Activated CD4-positive, alpha-beta T cell treated with anti-CD3 and anti-CD28 coated beads, Interleukin-2, amount 50 U/mL, for 48 hours (primary cell): ENCODE measurements at places on chromosomes 13 and 19.
A peak's percentile ranks its signal among the peaks of the same experiment; 100 is the strongest.

- DNase-seq: no peak
Observed at GRCh38 chr19:43605875-43606568, 5.9 kb upstream of the SRRM5 start.

DNA sequence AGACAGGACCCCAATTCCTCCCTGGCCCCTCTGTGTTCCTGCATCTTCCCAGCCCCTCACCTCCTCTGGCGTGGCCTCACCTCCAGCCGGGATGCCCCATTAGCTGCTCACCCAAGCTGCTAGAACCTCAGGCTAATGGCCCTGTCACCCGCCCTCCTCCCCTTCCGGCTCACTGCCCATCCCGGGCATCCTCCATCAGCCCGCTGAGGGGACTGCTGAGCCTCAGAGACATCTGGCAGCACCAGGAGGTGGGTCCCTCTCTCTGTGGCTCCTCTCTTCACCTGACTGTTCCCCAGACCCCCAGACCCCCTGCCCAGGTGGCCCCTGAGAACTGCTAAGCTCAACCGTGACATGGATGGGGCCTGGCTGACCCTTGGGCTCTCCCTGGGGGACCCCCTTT is 2.9 kb downstream of the FFAR1 start:
- no peak for DNase-seq

GRCh38 chr13:37886879-37887278 is 17.3 kb upstream of the TRPC4 start:
- DNase-seq: no peak

- DNase-seq: no peak
Observed at GRCh38 chr13:77637588-77637987, 59.9 kb upstream of the SLAIN1 start.

DNA sequence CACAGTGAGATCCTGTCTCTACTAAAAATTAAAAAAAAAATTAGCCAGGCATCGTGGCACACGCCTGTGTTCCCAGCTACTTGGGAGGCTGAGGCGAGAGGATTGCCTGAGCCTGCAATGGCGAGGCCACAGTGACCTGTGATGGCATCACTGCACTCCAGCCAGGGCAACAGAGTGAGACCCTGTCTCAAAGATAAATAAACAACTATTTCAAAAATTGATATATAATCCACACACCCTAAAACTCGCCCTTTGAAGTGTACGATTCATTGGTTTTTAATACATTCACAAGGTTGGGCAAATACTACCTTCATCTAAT is 12.1 kb upstream of the TICAM1 start:
- no peak for DNase-seq

DNA sequence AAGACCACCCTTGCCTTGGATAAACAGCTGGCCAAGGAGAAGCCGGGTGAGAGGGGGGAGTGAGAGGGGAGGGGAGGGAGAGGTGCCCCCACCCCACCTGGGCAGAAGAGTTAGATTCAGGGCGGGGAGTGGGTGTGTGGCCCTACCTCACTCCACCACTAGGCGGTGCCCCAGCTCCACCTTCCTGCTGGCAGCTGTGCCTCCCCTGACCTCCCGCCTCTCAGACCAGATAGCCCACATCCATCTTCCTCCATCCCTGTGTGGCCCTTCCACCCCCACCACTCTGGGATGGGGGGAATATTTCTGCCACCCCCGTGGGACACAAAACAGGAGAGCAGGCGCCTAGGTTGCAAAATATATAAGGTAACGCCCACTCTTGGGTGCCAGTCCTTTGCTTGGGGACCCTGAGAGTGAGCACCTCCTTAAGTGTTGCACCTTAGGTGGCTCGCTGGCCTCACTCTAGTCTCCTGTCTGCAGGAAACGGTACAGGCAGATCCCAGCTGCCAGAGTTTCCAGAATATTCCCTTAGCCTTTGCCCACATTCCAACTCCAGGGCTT is 13.8 kb upstream of the EHD2 start:
- DNase-seq: peak; percentile 75

- no peak for DNase-seq
Observed at GRCh38 chr13:79995334-79995733, 345.6 kb downstream of the SPRY2 start.

DNA sequence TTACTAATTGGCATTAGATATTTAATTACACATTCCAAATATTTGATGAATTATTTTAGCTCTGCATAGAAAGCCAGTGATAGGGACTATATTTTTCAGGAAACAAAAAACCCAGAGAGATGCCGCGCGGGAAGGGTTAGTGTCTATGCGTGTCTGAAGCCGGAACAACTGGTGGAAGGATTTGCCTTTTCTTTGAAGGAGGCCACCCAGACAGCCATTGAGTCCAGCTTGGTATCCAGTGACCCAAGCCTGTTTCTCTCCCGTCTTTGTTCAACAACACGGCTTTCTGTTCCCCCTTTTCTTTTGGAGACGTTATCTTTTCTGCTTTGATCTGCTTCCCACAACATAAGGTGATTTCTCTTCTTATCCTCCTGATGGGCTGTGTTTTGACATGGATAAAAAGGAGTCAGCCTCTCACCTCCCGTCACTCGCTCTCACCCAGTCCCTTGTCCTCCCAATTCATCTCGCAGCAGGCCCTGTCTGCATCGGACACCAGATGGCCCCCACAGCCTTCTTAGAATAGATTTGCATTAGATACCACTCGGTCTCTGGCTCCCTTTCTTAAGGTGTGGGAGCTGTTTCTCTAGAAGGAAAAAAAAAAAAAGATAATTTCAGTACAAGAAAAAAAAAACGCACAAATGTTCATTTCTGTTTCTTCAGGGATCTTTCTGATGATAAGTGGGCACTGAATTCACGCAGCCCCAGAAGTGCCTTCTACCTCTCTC is 361.8 kb downstream of the ZNF536 start:
- DNase-seq: no peak

- DNase-seq: no peak
Observed at GRCh38 chr13:45594764-45595163, 20.8 kb downstream of the ERICH6B start.

DNA sequence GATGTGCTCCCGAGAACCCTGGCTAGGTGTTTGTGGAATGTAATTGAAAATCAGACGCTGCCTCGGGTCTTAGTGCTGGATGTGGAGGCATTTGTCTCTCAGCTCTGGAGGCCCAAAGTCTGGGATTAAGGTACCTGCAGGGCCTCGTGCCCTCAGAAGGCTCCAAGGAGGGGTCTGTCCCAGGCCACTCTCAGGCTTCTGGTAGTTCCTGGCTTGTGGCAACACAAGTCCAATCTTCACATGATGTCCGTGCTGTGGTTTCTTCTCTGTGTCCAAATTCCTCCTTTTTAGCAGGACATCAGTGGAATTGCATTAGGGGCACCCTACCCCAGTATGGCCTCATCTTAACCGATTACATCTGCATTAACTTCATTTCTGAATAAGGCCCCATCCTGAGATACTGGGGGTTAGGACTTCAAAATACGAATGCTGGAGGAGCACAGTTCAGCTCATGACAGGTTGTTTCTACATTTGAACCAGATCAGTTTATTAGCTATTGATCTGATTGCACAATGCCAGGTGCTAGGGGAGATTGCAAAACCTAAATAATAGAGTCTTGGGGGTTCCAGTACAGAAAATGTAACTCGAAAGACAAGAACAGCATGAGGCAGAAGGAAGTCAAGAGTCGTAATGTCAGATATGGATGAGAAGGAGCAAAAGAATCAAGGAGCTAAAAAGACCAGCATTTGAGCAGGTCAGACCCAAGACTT is 3.9 kb downstream of the ARHGEF7 start:
- no peak for DNase-seq

DNA sequence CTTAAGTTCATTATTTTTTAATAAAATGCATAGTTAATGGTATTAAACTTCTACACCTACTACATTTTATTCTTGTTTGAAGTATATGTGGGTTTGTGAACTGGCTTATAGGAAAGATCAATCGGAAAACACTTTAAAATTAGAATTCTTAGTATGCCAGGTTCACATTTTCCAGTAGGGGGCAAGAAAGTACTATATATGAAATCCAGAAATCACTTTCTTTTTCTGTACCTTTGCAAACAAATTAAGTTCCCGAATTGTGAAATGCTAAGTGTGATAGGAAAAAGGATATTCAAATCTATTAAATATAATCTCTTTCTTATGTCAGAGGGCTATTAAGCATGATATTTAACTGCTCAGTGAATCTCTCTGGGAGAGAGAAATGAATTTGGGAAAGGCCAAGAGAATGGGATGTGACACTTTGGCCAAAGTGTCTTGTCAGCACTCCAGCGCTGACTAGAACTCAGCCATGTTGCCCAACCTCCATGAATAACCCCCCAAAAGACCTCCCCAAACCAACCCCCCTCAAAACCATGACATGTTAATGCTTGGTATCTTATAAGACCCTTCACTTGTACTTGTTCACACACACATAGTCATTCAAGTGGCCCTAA is 122.6 kb upstream of the SLC10A2 start:
- no peak for DNase-seq

GRCh38 chr13:45951166-45951565 is 99.6 kb upstream of the SIAH3 start:
- DNase-seq: no peak

- no peak for DNase-seq
Observed at GRCh38 chr13:20801707-20802106, 27.9 kb upstream of the EEF1AKMT1 start.

- DNase-seq: no peak
Observed at GRCh38 chr19:17951157-17951989, 15.5 kb upstream of the KCNN1 start.

DNA sequence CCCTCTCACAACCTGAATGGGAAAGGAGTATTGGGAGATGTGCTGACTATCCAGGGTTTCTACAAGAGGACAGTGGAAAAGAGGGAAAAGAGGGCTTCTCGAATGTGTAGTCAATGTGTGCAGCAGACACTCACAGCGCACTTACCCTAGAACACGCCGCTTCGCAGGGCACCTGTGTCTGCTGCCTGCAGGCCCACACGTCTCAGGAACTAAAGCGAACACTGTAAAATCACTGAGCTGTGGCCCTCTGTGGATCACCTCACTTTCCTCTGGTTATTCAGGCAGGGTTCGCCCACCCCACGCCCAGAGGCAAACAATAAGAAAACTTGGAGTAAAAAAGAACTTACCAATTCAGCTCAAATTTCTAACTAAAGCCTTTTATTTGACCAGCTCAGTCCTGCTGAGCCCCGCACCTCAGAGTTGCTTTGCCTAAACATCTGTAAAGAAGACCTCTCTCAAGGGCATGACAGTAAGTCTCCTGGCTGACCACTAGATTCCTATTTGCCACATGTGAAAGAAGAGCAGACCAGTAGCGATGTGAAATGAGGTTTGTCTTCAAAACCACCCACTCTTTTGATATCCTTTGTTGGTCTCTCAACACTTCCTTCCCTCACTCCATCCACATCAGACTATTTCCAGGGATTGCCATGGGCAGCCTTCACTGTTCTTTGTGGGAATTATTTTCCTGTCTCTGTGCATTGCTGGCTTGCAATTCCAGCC is 19.3 kb upstream of the DOCK9 start:
- no peak for DNase-seq

DNA sequence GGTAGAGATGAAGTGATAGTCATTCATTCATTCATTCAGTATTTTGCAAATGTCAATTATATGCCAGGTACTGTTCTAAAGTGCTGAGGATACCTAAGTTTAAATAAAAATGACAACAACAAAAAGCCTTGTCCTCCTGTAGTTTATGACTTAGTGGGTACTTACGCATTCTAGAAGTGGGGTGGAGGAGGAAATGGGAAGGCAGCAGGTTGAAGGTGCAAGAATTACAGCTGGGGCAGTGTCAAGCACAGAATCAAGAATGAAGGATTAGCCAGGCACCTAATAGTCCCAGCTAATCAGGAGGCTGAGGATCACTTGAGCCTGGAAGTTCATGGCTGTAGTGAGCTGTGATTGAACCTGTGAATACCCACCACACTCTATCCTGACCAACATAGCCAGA is 90.7 kb upstream of the STARD13 start:
- DNase-seq: no peak

DNA sequence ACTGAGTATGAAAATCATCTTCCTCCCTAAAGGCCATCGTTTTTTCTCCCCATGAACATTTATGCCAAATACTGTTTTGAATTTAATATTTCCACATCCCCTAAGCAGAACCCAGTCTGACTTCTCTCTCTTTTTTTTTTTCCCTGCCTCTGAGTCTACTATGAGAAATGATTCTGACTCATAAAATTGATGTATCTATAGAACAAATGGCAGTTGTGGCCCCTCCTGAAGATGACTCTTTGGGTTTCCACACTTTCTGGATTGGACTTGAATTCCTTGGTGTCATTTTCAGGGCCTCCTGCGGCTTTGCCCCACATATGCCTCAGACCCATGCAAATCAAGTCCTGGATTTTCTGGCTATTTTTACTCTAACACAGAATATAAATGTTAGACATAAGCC is 22.7 kb upstream of the NAXD start:
- DNase-seq: no peak

GRCh38 chr13:97332742-97333141 is 101.2 kb upstream of the RAP2A start:
- DNase-seq: no peak

- no peak for DNase-seq
Observed at GRCh38 chr13:44044547-44045179, 165.0 kb downstream of the LACC1 start.

GRCh38 chr13:98413796-98414195 is 163.1 kb downstream of the STK24 start:
- no peak for DNase-seq

DNA sequence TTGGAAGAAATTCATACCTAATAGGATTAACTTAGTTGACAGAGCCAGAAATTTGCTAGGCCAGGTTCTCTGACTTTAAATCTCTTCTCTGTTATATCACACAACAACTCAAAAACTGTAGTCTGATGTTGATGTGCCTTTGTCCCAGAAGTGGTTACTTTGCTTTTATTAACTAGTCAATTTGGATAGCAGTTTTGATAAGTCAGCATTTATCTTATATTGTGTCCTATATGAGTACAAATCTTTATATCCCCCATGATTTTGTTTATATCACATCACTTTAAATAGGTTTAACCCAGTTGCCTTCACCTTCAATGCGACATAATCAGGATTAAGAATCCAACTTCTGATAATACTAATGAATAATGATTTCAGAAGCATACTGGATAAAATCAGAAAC is 459.3 kb downstream of the GPC6 start:
- no peak for DNase-seq

DNA sequence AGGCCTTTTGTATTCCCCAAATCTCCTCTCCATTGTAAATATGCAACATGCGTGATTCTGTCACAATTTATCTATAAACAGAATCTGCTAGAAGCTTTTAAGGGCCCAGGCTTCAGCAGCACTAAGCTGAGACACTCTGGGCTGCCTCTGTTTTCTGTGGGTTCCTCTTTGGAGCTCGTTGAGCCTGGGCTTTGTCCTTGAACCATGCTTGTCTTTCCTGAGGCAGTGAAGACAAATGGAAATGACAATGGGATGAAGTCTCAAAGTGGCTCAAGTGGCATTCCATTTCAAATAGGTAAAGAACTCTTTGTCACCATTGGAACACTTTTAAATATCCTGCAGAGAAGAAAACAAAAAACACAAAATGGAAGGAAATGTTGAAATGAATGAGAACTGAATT is 40.3 kb downstream of the RASL11A start:
- no peak for DNase-seq
